ENCODE measurements at places on chromosomes 5 and 9. TPM values are rescaled to one million over a fixed set of nuclear protein-coding genes. Genes with fewer than 3 reads are reported as not detected.
A peak's percentile ranks its signal among the peaks of the same experiment; 100 is the strongest.

DNA sequence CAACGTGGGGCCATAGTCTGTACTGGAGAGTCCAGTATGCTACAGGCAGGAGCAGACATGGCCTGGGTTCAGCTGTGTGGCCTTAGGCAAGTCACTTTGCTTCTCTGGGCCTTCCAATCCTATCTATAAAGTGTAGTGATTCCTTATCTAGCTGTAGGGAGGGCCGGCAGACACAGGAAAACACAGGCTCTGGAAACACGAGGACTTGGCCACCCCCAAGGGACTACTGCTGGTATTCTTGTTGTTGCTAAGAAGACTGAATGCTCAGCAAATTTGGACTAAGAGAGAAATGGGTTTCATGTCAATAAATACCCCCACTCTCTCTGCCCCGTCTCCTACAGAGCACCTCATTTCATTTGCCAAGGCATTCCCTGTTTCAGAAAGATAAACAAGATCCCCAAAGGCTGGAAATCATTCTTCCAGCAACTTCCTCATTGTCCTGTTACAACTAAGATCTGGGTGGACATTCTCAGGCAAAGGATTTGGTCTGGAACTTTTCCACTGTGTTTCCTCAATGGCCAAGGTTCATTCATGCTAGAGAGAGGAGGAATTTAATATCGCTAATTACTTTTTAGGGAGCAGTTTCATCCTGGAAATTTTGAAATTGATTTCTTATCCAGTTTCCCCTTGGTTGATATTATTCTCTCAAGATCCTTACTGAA, 105.8 kb downstream of the GABBR2 start:
- DNase-seq: no peak

- DNase-seq: no peak
Observed at GRCh38 chr9:37693260-37693659, 42.5 kb downstream of the FRMPD1 start.

GRCh38 chr5:129687941-129688340, 60.0 kb upstream of the MINAR2 start:
- no peak for DNase-seq

DNA sequence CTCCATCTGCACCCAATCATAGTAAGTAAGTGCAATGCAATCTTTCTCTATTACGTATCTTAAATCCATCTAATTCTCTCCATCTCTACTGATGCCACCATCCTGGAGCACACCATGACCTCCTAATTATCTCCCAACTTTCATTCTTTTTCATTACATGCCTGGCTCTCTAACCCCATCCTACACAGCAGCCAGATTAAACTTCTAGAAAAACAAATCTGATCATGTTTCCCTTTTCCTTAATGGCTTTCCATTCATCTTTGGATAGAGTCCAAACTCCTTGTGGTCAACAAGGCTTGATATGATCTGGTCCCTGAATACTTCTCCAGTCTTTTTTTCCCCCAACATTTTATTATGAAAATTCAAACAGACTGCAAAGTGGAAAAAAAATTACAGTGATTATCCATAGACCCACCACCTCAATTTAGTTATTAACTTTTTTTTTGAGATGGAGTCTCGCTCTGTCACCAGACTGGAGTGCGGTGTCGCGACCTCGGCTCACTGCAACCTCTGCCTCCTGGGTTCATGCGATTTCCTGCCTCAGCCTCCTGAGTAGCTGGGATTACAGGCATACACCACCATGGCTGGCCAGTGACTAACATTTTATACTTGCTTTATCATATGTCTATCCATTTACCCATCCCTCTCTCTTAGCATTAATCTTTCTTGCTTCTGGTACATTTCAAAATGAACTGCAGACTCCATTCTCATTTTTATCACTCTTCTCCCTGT, 5.2 kb downstream of the PPP2R2B start:
- DNase-seq: no peak

DNA sequence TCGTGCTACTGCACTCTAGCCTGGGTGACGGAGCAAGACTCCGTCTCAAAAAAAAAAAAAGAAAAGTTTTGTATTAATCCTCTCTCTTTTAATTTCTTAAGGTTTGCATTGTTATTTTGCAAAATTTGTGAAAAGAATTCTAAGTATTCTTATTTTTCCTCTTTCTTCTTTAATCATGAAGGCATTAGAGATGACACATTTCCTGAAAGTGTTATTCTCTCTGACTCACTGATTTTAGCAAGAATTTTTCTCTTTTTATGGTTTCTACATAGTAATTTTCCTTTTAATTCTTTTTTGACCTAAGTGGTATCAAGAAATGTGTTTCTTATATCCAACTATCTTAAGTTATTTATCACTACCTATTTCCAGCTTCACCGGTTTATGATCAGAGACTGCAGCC, 78.0 kb downstream of the NSUN2 start:
- DNase-seq: no peak

- no peak for DNase-seq
Observed at GRCh38 chr5:122858451-122858850, 13.0 kb downstream of the SNX24 start.

Gene HSD17B3
- not detected for polyA plus RNA-seq

DNA sequence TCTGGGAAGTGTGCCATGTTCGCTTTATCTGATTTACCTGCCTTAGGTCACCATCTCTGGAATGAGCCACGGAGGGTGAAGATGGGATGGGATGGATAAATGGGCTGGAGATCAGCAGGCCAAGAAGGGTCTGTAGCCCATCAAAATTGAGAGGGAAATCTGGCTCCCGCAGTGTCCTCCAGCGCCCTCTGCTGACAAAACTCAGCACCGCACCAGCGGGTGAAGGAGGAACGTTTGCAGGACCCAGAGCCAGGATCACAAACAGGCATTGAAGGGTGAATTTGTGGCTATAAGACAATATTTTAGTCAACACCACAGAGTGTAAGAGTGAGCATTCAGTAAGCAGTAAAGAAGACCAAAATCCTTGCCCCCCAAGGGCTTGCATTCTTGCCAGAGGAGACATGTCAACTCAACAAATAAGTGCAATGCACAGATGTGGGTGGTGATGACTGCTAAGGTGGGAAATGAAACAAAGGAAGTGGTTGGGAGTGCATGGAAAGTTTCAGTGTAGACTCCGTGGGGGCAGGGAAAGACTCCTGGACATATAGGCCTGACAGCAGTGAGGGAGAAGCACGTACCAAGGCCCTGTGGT, 124.4 kb downstream of the TENT4A start:
- DNase-seq: peak; percentile 27

Gene FXN
- 15.9 TPM for polyA plus RNA-seq

Gene ORM1
- polyA plus RNA-seq: 4.2 TPM

Gene TPPP
- 0.02 TPM for polyA plus RNA-seq

- peak; percentile 83 for DNase-seq
Observed at GRCh38 chr9:90770182-90770738, 31.4 kb upstream of the SYK start.

DNA sequence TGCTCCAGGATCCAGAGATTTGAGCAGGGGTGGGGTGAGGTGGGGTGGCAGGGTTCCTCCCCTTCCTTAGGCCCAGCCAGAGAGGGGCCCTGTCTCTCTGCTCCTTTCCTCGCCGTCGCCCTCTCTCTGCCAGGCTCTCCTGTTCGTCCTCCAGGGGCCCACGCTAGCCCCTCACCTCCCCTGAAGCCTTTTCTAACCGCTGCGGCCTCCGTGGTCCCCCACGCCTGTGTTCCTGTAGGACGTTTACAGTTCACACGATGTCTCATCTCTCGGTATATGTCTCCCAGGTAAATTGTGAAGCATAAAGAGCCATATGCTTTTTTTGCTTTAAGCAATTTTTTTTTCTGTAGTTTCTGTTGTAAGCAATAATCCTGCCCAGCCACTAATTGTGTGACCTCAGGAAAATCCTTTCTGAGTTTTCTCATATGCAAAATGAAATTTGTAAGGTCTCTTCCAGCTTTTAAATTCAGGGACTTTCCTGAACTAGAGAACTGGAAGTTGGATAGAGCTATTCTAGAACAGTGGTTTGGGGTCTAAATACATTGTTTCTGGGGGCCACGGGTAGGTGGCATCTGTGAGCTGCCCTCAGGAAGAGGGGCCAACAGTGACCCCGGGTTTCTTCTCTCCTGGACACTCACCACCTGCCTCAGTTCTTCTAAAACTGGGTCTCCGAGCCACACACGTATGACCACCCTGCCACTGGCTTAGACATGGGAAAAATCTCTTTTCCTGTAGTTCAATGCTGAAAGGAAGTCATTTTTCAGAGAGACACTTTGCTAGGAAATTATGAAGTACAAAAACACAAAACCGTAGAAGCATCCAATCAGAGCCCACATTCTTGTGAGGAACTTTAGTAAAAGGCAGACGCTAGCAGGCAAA, 50.2 kb upstream of the ZNF366 start:
- no peak for DNase-seq

DNA sequence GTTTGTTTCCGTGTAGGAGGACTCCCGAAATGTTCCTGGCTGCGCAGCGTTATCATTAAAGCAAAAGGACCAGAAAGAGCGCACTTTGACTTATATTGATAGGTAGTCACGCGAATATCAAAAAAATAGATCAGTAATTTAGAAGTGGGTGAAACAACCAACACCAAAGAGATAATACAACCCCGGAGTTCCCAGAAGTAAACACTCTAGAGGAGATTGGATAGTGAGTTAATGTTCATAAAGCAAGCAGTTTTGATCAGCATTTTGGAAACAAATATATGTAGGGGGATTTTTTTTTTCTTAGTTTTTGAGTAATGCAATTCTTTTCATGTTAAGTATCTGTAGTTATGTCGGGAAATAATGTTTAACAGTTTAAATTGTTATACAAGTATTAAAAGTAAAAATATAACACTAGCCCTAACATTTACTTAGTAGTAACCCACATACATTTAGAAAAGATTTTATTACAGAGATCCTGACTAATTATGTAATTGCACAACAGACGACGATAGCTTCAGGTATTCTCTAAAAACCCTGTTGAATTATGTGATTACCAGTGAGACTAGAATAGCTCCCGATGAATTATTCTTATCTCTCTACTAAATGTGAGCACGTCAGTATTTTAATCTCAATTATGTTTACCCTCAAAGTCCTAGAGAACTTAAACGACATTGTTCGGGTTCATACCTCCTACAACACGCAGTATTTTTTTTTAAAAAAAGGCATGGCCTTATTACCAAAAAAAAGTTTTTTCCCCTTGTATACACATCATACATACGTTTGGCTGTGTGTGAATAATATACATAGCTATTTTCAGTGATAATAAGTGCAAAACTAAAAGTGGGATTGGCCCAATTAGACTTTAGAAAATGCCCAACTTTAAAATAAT, 9.4 kb upstream of the NFIB start:
- no peak for DNase-seq

Gene FAM153A
- polyA plus RNA-seq: not detected

Gene FCHSD1
- 3.4 TPM for polyA plus RNA-seq

Gene CFAP157
- polyA plus RNA-seq: 0.09 TPM

DNA sequence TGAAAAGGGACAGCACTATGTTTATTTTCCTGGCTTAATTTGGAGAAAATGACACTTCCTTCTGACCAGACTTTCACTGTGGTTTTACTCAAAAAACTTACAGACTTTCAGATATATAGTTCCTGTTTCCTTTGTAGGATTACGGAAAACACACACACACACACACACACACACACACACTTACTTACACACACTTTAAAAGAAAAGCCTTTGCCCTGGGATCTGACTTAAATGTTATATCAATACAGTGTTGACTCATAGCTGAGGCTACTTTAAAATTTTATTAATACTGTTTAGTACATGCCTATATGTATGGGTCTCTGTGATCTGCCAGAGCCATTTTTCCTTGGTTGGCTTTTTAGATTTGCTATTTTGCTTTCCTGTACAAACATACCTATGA, 758.3 kb downstream of the DNAH5 start:
- DNase-seq: no peak

Gene PHYHD1
- polyA plus RNA-seq: not detected

DNA sequence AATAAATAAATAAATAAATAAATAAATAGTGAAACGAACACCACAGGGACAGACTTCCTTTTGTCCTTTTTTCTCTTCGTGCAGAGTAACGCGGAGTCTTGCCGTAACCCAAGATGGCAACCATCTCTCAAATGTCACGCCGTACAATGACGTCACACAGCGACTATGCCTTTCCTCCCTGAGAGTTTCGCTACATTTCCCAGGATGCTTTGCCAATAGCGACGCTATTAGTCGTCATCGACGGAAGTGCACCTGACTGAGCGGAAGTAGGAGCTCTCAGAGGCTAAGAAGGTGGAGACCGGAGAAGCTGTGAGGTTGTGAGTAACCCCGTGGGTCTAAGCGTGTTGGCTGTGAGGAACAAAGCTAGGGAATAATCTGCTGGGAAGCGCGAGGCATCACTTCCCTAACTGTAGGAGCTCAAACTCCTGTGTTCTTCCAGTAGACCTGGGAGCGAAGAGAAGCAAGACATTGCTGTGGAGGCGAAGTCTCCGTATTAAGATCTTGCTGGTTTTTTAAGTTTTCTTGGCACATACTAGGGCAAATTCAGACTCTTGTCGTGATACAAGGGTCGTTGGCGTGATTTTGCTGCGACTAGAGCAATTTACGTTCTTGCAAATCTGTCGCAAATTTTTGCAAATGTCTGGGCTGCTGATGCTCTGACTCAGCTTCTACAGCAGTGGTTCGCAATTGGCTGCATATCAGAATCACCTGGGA, at the start of gene TTC1:
Gene TTC1, plus strand, starts transcription at position 263 of the 714 bp plus-strand sequence. CDS start 1,390 bp downstream, outside the sequence.
- peak; percentile 99 for DNase-seq

GRCh38 chr5:81167544-81167943, 65.6 kb upstream of the CKMT2 start:
- DNase-seq: no peak
